Activated T-cell treated with anti-CD3 and anti-CD28 coated beads, Interleukin-2, amount 50 U/mL, for 72 hours (primary cell): ENCODE measurements at places on chromosomes 3 and 15. TPM values are rescaled to one million over a fixed set of nuclear protein-coding genes. Genes with fewer than 3 reads are reported as not detected.

DNA sequence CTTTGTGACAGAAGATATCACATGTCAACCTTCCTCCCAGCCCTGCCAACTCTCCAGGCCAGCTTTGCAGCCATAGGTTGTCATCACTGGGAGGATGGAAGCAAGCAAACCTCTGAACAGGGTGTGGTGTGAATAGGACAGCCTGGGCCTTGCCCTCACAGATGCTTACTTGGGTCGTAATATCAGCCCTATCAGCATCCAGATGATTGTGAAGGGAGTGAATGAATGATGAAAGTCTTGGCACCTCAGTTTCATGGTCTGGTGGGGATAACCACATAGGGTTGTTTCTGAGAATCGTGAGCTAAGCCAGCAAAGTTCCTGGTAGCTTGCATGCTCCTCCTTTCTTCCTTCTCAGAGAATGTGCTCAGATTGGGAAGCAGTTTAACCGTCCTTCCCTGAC lies 55.1 kb upstream of the POLR2M start:
- DNase-seq = no peak

The RPP25 gene
- 3.6 TPM for total RNA-seq

DNA sequence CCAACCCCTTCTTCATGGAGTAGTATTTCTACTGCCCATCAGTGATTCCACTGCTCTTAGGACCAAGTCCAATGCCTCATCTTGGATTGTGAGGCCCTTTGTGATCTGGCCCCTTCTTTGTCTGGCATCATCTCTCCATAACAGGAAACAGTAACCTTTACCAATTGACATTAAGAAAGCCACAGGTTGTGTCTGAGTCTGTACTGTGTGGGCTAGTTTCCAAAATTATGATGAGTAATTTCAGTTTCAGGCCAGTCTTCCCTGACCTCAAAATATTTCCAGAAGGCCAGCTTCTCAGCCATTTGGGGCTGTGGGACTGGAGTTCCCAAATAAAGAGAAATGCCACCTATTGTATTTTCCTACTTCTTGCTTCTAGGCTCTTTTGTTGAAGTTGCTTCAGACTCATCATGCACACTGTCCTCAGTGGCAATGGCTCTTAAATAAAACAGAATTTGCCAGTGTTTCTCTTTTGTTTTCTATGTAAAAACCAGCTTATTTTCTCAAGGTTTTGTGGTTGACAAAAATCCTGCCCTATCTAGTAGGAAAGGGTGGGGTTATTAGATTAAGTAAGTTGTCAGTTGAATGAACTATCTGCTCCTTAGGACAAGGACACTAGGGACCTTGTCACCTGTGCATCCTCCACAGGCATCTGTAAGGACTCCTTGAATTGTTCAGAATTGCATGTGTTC lies 47.0 kb upstream of the ACKR4 start:
- DNase-seq = no peak

The WNT5A gene
- total RNA-seq = 0.51 TPM

DNA sequence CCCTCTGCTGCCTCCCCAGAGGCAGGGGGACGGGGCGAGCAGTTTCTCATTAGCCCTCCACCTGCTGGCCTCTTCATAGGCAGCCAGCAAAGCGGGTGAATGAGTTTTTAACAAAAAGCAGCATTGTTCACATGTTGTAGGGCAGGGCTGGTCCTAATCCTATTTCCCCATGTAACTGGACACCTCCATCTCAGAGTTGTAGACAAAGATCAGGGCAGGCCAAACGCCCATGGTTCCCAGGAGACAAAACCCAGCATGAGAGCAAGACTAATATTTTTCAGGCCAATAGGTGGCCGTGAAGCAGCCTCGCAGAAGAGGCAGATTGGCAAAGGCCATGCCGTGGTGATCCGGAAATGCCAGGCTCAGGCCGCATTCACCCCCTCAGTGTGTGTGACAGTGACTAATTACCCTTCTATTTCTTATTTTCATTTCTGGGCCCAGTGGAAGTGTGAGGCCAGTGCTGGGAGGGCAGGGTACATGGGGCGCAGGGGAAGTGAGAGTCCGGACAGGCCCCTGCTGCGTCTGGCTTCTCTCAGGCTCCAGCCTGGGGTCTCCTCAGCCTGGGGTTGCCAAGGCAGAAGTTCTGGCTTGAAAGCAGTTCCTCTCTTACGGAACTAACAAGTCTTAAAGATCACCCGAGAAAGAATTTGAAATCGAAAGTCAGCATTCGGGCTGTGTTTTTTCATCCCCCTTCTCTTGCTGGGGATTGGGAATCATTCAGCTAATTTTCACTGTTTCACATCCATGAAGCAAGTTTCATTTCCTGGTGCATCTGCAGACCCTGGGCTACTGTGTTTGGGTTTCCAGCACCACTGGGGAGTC lies 64.8 kb downstream of the BOC start:
- DNase-seq = no peak

DNA sequence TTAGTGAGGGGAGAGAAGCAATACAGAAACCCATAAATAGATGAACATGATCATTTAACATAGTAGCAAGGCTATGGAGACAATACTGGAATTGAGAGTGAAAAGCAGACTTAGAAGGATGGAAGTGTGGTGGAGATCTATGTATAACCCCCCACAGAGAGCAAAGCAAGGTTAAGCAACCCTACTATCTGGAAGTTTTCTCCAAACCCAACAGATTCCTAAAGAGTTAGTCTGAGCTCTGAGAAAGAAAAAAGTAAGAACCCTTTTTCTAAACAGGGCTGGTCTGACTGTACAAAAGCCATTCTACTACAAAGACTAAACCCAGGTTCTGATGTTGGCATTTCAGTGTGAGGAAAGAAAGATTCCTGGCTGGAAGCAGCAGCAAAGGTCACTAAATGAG lies 153.2 kb downstream of the WNT5A start:
- no peak for DNase-seq

GRCh38 chr3:117016378-117016777 lies 306.8 kb downstream of the TUSC7 start:
- no peak for DNase-seq

DNA sequence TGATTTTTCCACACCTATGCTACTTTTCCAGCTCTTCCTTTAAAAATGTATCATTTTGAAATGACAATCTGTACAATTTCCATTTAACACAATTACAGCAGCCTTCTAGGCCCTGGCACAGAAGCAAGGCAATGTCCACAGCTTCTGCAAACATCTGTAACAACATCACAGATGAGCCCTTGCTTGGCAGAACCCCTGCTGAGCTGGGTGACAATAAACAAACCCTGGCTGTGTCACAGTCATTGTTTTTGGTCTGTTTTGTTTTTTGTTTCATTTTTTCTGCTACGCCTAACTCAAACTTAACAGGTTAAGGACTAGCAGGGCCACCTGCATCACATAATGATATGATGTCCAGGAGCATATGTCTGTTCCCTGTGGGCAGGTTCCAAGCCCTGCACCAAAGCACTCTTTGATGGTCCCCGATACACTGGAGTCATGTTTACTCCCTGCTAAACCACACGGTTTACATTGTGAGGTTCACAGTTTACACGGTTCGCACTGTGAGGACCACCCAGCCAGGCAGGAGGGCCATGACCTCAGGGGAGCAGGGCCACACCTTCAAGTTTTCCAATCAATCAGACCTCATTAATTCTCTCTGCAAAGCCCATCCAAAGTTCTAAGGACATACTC lies 186.8 kb upstream of the CHRNA7 start:
- no peak for DNase-seq

The CCDC33 gene
- total RNA-seq = not detected

The CLASP2 gene
- 58.5 TPM for total RNA-seq

The NFKBIZ gene
- 116 TPM for total RNA-seq

The AADAC gene
- total RNA-seq = not detected

GRCh38 chr3:64344721-64345207 lies 119.5 kb upstream of the PRICKLE2 start:
- no peak for DNase-seq

DNA sequence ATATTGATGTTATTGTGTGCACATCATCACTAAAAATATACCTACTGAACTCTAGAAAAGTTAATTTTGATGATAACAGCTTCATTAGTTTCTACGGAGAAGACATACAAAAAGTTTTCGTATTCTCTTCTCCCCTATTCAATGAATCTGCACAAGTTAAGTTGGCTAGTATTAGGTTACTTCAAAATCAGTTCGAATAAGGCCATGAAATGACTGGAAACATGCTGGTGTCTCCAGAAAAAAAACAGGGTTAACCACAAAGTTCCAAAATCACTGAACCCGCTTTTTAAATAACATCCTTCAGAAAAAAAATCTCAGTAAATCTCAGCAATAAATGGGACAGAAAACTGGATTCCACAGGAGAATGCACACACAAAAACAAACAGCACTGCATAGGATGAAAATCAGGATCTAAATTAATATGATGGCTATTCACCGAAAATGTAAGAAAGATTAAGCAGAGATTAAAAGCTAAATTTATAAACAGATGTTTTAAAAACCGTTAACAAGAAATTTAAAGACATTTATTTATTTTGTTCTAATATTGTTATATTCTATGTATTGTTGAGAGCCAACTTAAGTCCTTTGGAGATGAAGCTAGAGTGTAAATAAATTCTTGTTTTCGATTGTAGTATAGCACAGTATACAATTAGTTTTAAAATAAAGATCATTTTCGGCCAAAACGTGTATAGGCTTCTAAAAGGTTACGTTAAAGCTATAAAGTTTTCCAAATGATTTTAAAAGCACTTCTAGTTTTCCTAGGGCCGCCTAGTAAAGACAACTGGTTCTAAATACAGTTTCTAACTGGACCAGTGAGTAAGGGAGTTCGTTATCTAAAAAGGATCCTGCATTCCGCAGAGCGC lies 1.0 kb downstream of the IGSF11 start:
- no peak for DNase-seq

- no peak for DNase-seq
Observed at GRCh38 chr15:64324165-64324877, 31.7 kb downstream of the CSNK1G1 start.

The GABRR3 gene
- total RNA-seq = not detected

The DNAH1 gene
- 32.4 TPM for total RNA-seq

DNA sequence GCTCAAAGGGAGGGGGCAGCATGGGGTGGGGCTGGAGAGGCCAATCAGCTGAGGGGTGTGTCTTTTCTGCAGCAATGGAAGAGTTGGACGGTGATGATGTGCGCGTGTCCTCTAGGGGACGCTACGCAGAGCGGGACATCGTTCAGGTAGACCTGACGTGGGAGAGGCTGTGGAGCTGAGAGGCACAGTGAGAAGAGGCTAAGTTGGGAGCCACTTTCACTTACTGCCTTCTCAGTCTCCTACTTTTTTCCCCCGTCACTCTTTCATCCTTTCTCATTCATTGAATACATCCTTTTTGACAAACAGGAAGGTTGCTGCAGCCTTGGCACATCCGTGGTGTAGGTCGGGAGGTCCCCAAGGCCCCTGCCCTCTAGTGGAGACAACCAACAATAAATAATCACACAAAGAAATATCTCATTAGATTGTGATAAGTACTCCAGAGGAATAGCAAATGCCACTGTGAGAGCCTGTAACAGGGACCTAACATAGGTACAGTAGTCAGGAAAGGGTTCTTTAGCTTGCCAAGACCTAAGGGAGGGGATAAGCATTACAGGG lies 4.4 kb upstream of the BRPF1 start:
- DNase-seq = peak; percentile 69

- peak; percentile 69 for DNase-seq
Observed at GRCh38 chr3:10224794-10225665, 23.2 kb upstream of the TATDN2 start.

GRCh38 chr3:69329892-69330291 lies 56.0 kb downstream of the FRMD4B start:
- DNase-seq = no peak

DNA sequence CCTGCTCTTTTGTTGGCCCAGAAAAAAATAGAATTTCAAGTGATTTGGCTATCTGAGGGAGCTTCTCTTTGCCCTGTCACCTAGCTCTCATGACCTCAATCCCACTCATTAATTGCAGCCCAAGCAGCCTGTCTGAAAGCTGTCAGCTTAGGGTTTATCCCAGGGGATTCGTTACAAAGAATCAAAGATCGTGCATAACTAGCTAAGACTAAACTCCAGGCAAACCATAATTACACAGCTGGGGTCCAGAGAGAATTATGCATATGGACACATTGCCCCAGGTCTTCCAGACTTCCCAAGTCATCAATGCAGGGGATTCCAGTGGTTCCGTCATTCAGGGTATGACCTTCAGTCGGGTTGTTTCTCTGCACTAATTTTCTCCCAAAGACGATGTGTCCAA lies 91.6 kb upstream of the CBLB start:
- no peak for DNase-seq

DNA sequence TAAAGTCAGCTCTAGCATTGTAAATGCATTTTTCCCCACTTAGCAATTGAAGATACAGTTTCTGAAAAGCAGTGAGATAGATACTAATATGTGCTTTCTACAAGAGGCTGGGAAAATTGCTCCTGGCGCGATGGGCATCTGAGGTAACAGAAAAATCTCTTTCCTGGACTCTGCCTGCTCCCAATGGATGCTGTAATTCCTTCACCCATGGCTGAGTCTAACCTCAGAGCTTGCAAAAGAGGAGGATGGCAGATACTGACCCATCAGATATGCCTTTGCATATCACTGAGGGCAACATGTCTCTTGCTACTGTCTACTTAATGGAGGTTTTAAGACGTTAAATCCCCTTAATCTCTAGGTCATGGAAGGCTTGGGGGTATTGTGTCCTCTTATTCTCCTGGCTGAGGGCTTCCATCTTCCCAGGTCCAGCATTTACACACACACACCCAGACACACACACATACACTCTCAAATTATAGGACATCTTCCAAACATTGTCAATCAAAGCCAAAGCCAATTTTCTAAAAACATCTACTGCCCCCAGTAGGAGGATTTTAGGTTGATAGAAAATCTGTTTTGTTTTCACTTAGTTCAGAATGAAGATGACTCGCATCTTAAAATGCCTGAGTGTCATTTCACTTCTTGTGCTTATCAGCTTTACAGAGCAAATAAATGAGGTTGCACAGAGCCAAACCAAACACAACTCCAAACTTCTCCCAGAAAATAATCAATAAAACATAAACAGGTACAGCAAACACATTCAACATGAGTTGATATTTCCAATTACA lies 2.4 kb downstream of the TRPM1 start:
- DNase-seq = no peak

GRCh38 chr15:69757186-69757585 lies 304.6 kb downstream of the RPLP1 start:
- peak; percentile 92 for DNase-seq

- no peak for DNase-seq
Observed at GRCh38 chr15:63939531-63940130, 105.9 kb upstream of the HERC1 start.

The ZNF80 gene
- 0.53 TPM for total RNA-seq

DNA sequence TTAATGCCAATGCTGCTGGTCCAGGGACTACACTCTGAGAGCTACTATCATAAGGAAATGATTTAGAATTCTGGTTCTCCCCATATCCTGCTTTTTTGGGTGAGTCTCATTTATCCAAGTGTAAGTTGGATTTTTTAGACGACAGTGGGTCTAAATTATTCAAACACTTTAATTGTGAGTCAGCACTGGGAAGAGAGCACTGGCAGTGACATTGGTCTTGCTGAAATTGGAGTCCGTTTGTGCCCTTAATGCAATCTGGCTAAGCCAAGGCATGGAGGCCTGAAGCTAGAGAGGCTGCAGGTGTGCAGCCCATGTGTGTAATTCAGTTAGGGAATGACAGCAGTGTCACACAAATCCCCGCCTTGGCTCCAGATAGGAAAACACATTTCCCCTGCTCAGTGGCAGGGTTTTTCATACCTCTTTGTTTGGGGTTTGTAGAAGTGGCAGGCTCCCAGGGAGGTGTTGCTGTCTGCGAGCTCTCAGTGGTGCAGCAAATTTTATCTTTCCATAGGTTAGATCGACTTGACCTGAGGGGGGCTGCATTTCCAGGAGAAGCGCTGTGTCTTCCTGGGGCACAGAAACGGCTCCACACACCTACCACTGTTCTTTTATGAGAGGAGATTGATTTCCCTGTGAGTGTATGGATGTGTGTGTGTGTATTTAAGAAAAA lies 197.7 kb downstream of the CD47 start:
- DNase-seq = no peak
